ENCODE measurements at places on chromosomes 3 and 15. TPM values are rescaled to one million over a fixed set of nuclear protein-coding genes. Genes with fewer than 3 reads are reported as not detected.

GRCh38 chr3:18443665-18444594, 18.8 kb upstream of the SATB1 start:
- DNase-seq, result no peak

GRCh38 chr3:15380980-15381890, 46.1 kb downstream of the METTL6 start:
- no peak for DNase-seq

DNA sequence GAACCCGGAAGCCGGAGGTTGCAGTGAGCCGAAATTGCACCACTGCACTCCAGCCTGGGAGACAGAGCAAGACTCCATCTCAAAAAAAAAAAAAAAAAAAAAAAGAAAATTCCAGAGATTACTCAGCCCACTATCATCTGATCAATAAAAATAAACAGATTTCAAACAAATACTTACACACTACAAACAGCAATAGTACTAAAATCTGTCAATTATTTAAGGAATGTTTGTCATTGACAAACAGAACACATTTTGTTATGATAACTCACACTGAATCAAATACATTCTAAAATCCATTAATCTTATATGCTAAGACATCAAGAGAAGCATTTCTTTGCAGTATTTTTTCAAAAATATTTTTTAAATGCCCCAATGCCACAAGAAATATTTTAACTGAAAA, 7.6 kb downstream of the MYO9A start:
- no peak for DNase-seq

GRCh38 chr3:178669022-178669601, 132.9 kb downstream of the KCNMB2 start:
- no peak for DNase-seq

DNA sequence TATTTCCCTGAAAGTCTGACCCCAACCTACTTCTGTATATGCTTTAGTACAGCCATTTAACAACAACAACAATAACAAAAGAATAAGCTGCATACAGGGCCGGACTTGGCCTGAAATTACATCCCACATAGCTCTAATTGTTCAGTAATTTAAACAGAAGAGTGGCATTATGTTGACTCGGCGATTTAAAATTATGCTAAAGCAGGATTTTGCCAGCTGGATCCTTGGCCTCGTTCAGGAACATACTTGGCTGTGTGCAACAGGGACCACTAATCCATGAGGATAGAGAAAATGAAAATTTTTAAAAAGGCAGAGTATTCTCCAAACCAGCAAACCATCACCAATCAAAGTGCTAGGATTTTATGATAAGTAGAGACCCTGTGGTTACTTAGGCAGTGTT, 433.1 kb upstream of the RBMS3 start:
- no peak for DNase-seq

- DNase-seq, result no peak
These were observed 170.8 kb downstream of the ALCAM start for GRCh38 chr3:105537371-105538080.

- no peak for DNase-seq
These were observed 67.8 kb upstream of the CHRNB4 start for GRCh38 chr15:78708713-78709260.

GRCh38 chr3:16520970-16521881, 7.7 kb upstream of the RFTN1 start:
- no peak for DNase-seq

GRCh38 chr3:45017821-45018220, 8.3 kb upstream of the CLEC3B start:
- DNase-seq, result no peak

DNA sequence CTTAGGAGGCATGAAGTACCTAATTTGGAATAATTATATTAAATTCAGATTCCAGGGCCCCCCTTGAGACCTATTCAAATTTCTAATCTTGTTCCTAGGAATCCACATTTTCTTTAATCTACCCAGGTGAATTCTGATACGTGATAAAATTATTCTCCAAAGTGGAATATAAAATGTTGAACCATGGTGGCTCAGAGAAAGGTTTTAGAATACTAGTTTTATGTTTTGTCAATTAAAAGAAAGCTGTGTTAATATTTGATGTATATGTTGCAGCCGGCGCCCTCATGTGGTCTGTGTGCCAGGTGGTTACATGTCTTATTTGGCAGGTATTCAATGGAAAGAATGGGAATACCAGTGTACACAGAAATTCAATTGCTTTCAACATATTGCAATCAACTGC, 321.8 kb downstream of the FEZF2 start:
- no peak for DNase-seq

GRCh38 chr15:69735121-69735520, 282.5 kb downstream of the RPLP1 start:
- peak; percentile 67 for DNase-seq

DNA sequence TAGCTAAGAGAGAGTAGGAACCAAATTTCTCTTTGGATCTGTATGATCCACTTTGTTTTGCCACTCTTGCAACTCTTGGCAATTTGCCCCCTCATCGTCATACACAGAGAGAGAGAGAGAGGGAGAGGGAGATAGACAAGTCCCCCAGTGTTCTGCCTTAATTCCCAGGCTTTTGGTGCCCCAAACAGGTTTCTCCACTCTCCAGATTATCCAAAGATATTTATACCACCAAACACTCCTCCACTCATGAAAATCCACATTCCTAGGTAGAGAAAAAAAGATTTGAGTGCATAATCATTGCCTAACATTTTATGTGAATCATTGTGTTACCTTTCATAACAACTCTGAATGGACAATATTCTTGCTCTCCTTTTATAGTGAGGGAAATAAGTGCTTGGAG, 15.3 kb downstream of the ACP3 start:
- DNase-seq, result no peak

Gene CCDC51
- 28.5 TPM for polyA plus RNA-seq

Gene AHSG
- 0.38 TPM for polyA plus RNA-seq

Gene ACKR2
- polyA plus RNA-seq, result 2.0 TPM

Gene TICRR
- polyA plus RNA-seq, result 9.8 TPM

Gene WDR76
- 14.9 TPM for polyA plus RNA-seq

Gene KNG1
- polyA plus RNA-seq, result 150 TPM

Gene KLF15
- 13.3 TPM for polyA plus RNA-seq

Gene ANKRD63
- polyA plus RNA-seq, result not detected
